ENCODE measurements at places on chromosomes 2 and 18.
A peak's percentile ranks its signal among the peaks of the same experiment; 100 is the strongest.

GRCh38 chr2:202628646-202629198, 6.0 kb upstream of the FAM117B start:
- no peak for DNase-seq

DNA sequence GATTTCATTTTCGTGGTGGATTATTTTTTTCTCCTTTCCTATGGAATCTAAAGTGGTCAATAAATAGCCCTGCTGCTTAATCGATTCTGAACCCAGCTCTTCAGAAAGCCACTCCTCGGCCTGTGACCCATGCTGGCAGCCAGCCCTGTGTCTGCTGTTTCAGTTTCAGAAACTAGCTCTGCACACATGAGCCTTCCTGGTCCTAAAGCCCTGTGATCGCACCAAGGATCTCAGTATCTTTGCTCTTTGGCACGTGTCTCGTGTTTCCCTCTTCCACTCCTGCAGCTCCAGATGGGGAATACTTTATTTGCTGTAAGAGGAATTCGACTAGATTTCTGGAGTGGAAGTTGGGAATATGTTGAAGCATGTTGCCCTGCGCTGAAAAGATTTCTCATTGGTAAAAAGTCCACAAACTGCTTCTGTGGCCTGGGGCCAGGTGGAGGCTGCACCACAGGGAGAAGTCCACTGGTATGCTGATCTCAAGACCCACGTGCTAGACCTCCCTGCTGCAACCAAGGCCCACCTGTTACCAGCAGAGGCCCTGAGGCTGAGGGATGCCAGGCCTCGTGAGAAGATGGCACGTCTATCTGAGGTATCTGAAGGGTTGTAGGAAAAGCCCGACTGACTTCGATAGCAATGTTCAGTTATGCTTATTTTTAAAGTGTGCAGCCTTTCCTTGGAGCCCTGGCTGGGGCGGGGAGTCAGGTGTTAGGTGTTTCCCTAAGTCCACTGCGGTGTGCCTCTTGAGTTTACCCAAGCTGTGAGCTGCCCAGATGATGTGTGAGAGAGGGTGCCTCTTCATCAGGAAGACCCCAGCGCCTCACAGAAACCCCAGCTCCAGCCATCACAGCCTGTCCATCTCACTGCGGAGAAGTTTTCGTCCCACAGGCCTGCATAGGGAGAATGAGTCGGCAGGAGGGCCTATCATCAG, 33.6 kb upstream of the CELF4 start:
- no peak for DNase-seq

- DNase-seq = no peak
Measured at GRCh38 chr2:96806468-96807126, 9.5 kb upstream of the CNNM3 start.

DNA sequence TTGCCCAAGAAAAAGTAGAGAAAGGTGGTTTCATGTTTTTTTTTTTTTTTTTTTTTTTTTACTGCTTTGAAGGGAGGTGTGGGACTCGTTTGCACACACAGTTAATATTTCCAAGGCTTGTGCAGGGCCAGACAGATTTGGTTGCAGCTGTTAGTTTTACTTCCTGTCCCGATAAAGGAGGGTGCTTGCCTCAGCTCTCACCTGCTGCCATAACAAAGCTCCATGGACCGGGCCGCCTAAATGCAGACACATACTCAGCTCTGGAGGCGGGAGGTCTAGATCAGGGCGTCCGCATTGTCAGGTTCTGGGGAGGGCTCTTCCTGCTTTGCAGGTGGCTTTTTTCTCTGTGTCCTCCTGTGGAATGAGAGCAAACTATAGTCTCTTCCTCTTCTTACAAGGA, 69.9 kb downstream of the ODC1 start:
- DNase-seq = no peak

DNA sequence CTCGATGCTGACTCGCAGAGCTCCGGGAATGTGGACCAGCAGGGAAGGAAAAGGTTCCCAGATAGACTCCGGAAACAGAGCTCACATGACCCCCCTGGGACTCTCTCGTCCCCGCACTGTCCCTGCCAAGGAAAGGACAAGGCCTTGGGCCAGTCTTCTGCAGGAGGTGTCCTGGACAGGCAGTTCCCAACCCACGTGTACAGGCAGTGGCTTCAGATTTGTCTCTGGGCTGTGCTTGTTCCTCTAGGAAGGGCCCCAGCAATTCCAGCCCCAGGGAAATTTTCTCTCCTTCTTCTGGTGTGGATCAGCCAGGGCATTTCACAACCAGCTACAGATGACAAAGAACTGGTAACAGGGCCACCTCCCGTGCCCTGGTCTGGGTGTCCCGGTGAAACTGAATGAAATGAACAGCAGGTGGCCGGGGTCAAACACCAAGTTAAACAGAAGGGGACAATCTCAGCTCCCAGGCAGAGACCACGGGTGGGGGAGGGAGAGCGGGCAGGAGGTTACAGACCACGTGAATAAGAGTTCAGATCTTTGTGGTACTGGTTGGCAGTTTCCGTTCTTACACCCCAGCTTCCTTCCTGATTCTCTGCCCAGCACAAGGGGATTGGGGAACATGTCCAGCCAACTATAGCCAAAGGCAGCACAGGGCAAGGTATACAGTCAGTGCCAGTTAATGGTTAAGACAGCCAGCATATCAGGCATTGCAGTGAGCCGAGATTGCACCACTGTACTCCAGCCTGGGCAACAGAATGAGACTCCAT, 52.2 kb upstream of the CAB39 start:
- DNase-seq = no peak

DNA sequence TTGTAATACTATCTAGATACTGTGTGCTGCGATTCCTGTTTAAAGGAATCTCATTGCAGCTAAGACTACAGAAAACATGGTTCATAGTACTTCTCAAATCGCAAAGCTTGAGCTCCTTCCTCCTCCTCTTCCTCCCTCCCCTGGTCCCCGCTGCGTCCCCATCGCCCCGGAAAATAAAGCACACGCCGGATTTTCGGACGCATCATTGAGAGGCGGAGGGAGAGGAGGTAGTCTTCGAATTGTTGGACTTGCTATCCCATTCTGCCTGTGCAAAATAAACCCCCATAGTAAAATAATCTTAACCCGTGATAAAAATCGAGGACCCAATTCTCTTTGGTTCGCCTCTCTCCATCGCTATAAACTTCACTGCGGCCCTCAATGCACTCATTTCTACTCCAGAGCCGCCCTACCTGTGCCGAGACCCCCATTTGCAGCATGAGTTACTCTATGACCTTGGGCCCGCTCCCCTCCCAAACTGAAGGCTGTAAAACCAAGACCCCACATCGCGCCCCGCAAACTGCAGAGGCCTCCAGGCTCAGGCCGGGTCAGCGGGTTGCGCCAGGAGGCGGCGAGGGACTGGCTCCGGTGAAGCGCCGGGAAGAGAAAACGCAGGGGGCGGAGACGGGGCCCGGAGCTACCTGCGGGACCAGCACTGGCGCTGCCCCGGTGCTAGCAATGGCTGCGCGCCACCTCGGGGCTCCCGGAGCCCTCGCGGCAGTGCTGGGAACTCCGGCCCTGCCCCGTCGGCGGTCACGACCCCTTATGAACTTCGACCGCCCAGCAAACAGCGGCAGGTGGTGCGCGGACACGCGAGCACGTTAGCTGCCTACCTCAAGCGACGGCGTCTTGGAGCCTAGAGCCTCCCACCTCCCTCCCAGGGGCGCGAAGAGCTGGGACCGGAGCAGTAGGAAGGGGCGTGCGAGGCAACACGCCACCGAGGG, 649 bp downstream of the ESCO1 start:
- DNase-seq = peak; percentile 33

DNA sequence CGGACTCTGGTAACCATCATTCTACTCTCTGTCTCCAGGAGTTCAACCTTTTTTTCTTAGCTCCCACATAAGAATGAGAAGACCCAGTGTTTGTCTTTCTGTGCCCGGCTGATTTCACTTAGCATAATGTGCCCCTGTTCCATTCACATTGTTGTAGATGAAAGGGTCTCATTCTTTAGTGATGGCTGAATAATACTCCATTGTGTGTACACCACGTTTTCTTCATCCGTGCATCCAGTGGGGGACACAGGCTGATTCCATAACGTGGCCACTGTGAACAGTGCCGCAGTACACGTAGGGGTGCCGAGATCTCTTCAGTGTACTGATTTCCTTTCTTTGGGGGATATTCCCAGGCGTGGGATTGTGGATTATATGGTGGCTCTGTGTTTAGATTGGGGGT, 72.3 kb upstream of the NFATC1 start:
- DNase-seq = no peak

DNA sequence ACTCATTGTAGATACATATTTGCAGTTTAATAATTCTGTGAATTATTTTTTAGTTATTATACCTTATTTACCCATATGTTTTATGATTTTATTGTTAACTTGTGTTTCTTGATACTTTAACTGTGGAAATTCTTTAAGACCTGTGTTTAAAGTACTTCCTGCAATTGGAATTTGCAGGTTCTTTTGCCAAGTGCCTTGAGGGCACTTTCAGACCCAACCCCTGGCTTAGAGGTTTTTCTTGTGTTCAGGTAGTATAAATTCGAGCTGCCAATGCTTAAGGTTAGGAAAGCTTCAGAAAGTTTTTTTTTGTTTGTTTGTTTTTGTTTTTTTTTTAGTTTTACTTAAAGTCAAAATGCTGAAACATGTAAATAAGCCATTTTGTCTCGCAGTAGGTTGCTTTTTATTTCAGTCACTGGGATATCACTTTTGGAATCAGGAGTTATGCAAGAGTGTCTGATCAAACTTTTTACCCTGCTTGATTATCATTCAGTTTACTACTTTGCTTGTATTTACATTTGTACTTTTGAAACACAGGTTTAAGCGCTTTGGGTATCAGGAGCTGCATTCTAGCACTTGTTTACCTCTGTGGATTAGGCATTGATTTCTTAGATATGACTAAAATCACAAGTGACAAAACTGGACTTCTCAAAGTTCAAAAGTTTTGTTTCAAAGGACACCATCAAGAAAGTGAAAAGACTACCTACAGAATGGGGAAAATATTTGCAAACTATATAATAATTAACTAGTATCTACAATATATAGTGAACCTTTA, 31.8 kb downstream of the TDRD15 start:
- DNase-seq = no peak

DNA sequence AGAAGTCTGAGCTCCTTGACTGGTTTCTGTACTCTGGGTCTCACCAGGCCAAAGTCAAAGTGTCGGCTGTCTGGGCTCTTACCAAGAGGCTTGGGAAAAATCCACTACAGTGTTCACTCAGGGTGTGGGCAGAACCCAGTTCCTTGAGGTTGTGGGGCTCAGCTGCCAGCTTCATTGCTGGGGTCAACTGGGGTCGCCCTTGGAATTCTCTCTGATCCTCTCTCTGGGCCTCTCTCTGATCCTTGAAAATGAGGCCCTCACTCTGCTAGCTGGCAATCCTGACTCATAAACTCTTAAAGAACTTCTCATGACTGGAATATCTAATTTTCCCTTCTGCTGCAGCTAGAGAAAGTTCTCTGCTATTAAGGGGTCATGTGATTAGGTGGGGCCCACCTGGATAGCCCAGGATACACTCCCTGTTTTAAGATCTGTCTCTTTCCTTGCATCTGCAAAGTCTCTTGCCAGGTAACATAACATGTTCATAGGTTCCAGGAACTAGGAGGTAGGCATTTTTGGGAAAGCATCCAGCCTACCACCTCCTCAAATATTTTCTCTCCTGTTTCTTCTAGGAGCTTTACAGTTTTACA, 66.3 kb downstream of the SP110 start:
- no peak for DNase-seq

Measured in stimulated activated CD8-positive, alpha-beta memory T cell treated with anti-CD3 and anti-CD28 coated beads, Interleukin-15, amount 100 ng/mL, for 48 hours (primary cell).